ENCODE measurements at places on chromosomes 2 and 18. TPM values are rescaled to one million over a fixed set of nuclear protein-coding genes. Genes with fewer than 3 reads are reported as not detected.

The SERPINB3 gene
- total RNA-seq: not detected

The SLC14A1 gene
- 0.80 TPM for total RNA-seq

The MBD2 gene
- total RNA-seq: 131 TPM

The CHRNA1 gene
- total RNA-seq: not detected

The DSG1 gene
- total RNA-seq: not detected

The IL36RN gene
- not detected for total RNA-seq

- DNase-seq: no peak
Observed at GRCh38 chr2:115386465-115386864, 944.0 kb downstream of the DPP10 start.

DNA sequence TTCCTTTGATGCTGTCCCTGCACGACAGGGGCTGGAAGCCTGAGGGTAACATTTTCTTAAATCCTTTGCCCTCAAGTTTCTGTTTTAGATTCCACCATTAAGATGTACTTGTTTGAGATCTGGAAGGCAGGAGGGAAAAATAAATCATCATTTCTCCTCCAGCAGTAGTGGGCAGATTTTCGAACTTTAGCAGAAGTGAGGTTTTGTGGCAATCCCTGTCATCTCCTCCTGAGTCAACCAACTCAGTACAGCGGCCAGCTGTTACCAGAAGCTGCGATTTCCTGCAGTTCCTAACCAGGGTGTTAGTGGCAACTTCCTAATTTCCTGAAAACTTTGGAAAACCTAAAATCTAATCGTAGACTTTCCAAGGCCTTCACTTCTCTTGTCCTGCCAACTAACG, 517.2 kb upstream of the ACVR2A start:
- DNase-seq: peak; percentile 56

DNA sequence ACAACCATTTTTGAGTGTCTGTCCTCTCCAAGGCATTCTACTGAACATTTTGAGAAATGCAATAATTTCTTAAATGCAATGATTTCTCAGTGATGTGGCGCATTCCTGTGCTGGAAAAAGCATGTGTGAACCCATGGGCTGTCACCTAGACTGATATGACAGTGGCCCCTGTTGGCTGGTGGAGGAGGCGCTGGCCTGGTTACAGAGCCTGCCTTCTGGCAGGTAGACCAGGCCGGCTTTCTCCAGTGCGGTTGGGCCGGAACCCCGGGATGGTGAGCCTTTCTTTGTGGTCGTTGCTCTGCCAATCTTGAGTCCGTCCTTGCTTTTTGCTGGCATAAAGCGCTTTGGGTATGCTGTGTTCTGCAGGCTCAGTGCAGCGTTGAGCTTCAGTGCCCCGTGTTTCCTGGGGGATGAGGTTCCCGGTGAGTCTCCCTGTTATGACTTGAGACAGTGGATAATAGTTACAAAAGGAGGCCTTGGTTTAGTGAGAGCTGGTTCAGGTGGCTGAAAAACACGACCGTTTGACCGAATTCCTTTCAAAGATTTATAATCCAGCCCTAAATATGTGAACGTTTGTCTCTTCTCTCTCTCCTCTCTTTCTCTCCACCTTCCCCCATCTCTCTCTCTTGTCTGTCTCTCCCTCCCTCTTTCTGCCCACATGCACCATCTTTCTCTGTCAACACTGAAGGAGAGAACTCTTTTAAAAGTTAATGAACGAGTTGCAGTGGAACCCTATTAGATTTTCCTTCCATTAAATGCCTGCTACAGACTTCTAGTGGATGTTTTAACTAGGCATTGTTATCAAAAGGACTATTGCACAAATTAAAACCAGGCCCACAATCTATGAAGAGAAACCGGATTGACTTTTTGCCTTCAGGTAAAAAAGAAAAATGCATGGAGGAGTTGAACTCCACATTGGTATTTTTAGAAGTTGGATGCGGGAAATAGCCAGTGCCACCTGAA, 34.0 kb downstream of the TSHZ1 start:
- DNase-seq: peak; percentile 44

- no peak for DNase-seq
Observed at GRCh38 chr2:74792282-74792681, 41.6 kb upstream of the HK2 start.

- no peak for DNase-seq
Observed at GRCh38 chr2:190136259-190136658, 73.7 kb upstream of the MSTN start.

GRCh38 chr2:54459037-54459441, 2.9 kb downstream of the SPTBN1 start:
- DNase-seq: no peak

DNA sequence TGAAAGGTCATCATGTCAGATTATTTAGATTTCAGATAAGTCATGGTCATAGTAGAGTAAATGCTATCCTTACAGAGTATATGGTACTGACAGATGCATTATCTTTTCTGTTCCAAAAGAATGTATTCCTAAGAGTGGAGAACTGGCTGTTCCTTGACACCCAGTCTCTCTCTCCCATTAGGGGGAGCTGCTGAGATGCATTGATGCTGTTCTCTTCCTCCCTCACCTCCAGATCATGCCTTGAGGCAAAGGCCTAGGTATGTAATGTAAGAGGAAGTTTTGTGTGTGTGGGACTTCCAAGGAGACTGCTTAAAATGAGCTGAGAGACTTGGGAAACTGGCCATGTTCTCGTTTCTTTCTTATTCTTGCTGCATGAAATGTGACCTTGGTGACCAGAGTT, 979.5 kb upstream of the CELF4 start:
- no peak for DNase-seq

DNA sequence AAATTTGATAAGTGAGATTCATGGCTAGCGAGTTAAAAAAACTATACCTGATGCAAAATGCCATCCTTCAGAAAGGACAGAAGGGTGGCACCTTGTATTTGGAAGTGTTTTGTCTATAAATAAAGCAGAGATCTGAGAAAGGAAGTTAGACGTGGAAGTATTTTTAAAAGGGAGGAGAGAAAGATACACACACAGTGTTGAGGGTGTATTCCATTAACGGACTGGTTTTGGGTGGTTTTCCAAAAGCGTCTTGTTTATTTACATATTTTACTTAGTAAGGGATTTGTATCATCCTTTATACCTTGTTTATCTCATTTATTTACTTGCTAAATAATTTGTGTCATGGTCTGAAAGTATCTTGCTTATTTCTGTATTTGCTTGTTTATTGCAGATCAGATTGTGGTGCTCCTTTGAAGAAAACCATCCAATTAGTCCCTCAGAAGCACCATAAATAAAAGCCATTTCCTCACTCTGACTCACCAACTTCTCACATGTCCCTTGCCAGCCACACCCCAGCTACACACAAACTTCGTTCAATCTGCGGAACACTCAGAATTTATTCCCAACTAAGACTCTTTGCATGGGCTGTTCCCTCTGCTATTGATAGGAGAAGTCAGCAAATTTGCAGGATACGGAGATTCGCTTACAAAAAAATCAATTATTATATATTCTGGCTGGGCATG, 90.8 kb downstream of the FAM124B start:
- no peak for DNase-seq

DNA sequence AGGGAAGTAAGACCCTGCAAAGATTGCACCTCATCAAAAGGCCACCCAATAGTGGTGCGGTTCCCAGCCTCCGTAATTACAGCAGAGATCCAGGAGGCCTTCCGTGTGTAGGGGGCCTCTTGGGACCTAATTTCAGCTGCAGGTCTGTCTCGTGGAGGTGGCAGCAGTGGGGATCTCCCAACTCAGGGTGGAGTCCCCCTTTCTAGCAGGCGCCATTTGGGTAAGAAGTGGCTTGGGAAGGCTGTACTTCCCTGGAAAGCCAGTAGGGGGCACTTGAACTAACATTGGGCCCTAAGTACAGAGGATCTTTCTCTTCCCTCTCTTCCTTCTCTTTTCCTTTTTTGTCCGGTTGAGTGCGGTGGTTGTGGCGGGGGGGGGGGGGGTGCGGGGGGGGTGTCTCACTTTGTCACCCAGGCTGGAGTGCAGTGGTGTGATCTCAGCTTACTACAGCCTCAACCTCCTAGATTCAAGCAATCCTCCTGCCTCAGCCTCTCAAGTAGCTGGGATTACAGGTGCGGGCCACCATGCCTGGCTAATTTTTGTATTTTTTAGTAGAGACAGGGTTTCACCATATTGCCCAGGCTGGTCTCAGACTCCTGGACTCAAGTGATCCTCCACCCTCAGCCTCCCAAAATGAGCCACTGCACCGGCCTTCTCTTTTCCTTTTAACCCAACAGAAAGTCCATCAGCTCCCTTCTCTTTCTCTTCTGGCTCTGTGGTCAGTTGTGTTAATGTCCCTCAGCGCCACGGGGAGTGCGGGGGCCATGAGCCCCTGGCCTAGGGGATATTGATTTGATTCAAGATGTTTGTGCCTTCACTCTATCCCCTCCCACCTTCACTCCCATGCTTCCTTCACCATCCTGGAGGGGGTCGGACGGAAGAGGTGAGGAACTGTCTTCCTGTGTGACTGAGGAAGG, 32.0 kb downstream of the CENPO start:
- peak; percentile 59 for DNase-seq

- DNase-seq: peak; percentile 81
Observed at GRCh38 chr2:181456660-181457120, 496 bp upstream of the ITGA4 start.

DNA sequence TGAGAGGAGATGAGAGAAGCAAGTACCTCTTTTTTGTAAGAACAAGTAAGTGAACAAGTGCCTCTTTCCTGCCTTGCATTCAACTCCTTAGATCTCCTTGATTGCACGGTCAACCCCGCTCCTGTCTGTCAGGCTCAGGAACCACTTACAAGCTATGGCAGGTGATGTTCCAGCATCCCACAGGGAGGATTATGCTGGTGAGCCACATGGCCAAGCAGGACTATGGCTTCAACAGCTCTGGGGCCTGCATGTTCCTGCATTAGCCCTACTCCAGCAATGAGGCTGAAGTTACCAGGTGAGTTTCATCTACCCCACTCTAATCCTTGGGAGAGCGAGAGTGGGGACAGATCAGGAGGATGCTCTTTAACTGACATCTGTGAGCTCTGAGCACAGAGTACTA, 29.5 kb downstream of the TTC32 start:
- no peak for DNase-seq

GRCh38 chr2:236805800-236806531, 236.3 kb downstream of the ACKR3 start:
- no peak for DNase-seq

DNA sequence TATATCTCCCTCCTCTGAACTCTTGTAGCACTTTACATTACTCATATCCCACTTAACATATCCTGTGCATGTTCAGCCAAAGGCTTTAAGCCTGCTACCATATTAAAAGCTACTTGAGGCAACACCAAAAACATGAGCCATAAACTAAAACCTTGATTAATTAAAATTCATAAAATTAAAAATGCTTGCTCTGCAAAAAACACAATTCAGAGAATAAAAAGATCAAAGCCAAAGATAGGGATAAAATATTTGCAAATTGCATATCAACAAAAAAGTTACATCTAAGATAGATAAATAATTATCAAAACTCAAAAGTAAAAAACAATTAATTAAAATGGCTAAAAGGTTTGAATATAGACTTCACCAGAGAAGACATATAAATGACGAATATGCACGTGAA, 495.4 kb upstream of the PIK3C3 start:
- no peak for DNase-seq

DNA sequence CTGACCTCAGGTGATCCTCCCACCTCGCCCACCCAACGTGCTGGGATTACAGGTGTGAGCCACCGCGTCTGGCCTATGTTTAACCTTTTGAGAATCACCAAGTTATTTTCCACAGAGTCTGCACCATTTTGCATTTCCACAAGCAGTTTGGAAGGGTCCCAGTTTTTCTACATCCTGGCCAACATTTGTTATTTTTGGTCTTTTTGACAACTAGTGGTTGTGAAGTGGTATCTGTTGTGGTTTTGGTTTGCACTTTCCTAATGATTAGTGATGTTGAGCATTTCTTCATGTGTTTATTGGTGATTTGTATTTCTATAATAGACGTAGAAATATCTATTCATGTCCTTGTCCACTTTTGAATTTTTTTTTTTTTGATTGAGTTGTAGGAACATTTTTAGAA, 67.9 kb downstream of the BIRC6 start:
- no peak for DNase-seq
